DMS153 (cell line): ENCODE measurements at places on chromosomes 7 and 10.
A peak's percentile ranks its signal among the peaks of the same experiment; 100 is the strongest.

DNA sequence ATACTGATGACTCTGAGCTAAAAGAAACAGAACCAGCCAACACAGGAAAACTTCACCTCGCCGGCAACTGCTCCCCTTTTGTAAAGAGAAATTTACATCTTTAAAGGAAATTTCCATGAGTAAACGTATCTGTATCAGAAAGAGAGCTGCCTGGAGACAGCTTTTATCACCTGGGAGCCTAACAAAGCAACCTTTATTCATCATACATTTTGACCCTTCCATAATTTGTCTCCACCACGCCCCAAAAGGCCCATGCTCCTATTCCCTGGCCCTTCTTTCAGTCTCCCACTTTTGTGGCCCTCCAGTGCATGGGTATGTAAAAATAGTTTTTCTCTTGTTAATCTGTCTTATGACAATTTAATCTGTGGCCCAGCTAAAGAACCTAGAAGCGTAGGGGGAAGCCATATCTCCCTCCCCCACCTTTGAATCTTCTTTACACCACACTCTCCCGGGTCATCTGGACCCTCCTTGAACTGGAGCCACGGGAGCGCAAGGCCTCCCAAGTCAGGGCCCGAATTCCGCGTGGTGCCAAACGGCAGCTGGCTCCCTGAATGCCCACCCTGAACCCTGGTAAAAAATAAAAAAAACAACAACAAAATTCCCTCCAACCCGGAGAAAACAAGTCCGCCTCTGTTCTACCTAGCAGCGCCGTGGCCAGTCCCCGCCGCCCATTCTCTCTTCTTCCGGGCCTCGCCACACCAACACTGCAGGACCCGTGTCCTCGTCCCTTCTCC, 15.4 kb upstream of the FKBP9 start:
- peak; percentile 9 for DNase-seq

GRCh38 chr7:8204339-8205030, 57.5 kb downstream of the ICA1 start:
- DNase-seq = no peak

- no peak for DNase-seq
These were observed 8.4 kb upstream of the PANK1 start for GRCh38 chr10:89653410-89653869.

DNA sequence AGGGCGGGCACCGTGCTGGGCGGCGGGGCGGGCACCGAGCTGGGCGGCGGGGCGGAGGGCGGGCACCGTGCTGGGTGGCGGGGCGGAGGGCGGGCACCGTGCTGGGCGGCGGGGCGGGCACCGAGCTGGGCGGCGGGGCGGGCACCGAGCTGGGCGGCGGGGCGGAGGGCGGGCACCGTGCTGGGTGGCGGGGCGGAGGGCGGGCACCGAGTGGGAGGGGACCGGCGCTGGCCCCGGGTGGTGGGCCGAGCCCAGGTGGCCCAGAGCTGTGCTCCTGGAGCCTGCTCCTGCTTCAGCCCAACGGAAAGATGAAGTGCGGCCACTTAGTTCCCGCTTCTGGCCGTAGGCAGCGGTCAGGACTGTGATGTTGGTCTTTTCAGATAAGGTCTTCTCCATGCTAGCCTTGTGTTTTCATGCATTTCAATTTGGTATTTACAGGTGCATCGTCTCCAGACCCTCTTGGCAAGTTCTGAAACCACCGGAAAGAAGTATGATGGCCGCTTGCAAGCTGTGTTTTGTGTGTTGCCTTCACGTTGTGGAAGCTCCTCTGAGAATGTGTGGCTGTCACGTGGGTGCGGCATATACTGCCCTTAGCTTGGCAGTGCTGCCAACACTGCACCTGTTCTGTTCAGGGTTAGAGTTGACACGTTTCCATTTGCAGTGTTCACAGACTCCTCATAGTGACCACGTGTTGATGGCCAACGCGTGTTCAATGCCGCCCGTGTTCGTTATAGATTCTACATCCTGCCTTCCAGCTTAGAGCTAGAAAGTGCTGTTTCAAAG, 25.2 kb downstream of the IQCE start:
- DNase-seq = no peak

- DNase-seq = no peak
These were observed 130.5 kb upstream of the C1QL3 start for GRCh38 chr10:16652154-16652553.

DNA sequence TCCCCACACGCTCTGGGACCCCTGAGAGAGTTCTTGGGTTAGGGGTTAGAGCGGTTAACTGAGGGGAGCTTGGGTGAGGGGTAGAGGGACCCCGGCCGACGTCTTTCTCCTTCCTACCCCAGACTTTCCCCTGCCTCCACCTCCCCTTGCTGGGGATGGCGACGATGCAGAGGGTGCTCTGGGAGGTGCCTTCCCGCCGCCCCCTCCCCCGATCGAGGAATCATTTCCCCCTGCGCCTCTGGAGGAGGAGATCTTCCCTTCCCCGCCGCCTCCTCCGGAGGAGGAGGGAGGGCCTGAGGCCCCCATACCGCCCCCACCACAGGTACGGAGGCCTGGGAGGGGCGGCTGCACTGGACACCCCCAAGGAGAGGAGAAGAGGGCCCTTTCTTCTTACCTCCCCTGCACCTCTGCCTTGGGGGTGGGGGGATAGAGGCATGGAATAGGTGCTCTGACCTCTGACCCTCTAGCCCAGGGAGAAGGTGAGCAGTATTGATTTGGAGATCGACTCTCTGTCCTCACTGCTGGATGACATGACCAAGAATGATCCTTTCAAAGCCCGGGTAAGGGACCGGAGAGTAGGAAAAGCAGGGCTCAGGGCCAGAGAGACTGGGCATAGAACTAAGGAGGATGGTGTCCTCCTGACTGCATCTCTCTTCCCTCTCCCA, 1.1 kb downstream of the ZYX start:
- DNase-seq = no peak

GRCh38 chr7:15891151-15891881, 204.8 kb upstream of the MEOX2 start:
- DNase-seq = no peak

DNA sequence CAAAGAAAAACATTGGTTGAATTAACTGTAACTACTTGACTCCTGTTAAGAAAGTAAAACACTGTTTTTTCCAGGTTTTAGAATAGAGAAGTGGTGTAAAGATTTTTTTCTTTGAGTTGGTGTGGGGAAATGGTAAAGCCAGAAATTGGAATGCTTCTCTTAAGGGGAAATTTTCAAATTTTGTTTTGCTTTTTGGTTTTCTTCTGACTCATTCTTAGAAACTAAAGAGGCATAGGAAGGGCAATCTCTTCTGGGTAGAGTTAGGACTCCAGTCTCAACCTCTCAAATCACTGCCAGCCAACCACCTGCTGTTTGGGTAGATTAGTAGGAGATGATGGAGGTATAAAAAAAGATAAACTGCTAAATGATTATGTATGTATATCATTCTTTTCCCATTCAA, 47.7 kb upstream of the STRIP2 start:
- no peak for DNase-seq

GRCh38 chr10:103558911-103559310, 65.4 kb downstream of the NEURL1 start:
- DNase-seq = no peak

DNA sequence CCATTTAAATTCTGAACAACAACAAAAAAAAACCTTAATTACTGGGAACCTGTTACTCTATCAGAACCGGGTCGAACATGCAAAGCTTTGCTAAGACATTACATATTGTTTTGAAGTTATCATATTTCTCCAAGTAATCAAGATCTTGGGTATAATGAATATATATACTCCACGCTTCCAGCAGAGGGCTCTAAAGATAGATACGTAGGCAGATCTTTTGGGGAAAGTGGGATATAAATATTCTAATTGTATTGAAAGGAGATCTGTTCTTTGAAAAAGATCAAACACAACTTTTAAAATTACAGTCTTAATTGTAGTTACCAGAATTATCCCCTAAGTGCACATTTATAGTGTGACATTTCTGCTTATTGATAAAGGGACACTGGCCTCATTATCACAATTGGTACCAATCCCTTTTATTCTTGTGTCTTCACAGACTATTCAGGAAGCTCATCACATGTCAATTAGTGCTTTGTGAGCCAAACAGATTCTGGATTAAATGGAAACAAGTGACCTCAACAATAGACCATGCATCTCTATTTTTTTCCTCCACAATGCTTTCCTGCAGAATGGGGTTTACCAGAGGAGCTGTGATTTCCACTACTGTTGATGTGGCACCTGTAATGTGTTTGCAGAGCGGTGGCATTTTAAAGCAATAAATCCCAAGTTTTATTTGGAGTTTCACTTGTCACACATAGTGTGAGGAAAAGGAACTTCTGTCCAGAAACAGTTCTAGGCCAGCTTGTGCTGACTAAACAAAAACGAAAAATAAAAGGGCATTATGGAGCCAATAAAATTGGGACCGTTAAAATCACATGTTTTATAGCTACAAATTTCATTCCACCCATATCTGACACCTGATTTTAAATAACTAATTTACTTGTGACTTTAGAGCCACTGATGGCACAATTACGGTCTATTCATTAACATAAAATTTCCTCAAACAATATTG, 122.4 kb downstream of the CTTNBP2 start:
- no peak for DNase-seq

GRCh38 chr10:114996542-114996941, 58.5 kb downstream of the TRUB1 start:
- DNase-seq = no peak

- DNase-seq = no peak
These were observed 109.1 kb downstream of the LSM5 start for GRCh38 chr7:32381024-32381601.

GRCh38 chr10:31061941-31062340, 30.3 kb upstream of the ZNF438 start:
- no peak for DNase-seq

DNA sequence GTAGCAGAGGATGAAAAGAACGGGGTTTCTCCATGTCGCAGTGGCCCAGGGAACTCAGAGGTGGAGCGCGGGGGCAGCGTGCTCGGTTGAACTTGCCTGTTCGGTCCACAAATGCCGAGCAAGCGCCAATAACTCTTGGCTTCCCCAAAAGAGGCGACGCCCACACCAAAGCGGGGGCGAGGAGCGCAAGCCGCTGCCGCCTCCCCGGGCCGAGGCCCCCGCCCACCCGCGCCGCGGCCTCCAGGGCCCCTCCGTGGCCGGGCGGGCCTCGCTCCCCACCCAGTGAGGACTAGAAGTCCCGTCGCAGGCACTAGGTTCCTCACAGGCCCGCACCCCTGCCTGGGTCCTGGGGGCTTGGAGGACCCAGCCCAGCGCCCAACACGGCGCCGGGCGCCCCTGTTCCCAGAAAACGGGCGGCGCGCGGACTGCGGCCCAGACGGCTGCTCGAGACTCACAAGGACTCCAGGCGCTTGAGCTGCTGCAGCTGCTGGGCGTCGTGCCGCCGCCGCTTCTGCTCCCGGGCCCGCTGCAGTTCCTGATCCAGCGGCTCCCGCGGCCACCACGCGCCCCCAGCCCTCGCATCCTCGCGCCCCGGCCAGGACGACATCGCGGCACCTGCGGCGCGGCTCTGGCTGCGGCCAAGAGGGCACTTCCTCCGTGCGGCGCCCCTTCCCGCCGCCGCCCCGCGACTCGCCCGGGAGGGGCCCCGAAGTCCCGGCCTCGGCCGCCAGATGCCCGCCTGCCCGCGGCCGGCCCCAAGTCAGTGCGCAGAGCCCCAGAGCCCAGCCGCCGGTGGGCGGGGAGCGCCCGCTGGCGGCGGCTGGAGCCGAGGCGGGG, 14.6 kb upstream of the FKBP9 start:
- DNase-seq = peak; percentile 85

GRCh38 chr7:2692543-2692942, 4.5 kb downstream of the AMZ1 start:
- no peak for DNase-seq

DNA sequence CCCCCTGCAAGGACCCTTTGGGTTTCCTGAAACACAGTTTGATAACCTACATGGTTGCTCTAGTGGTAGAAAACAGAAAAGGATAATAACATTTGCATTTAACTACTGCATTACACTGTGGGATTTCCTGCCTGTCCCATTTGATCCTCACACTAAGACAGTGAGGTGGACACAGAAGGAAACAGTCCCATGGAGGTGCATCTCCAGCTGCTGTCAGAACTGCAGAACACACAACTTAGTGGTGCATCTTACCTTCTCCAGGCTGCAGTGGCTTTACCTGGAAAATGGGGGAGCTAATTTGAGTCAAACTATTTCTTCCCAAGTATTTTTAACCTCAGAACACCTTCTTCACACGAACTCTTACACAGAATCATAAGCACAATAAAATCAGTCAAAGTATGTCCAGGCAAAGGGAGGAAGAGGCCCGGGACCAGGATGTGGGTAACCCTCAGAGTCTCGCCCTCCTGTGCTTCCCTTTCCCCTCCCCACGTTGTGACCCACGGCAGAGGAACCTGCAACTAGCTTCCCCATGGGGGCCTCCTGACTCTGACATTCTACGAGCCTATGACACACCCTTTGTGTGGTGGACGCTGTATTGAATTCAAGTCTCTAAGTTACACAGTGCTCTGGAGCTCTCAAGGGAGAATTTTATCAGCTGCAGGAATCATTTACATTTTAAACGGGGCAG, 33.7 kb downstream of the SCRN1 start:
- DNase-seq = no peak

- peak; percentile 14 for DNase-seq
These were observed 34.5 kb upstream of the MEOX2 start for GRCh38 chr7:15720849-15721471.

- DNase-seq = no peak
These were observed 199.9 kb downstream of the EVX1 start for GRCh38 chr7:27442455-27442854.

GRCh38 chr10:96292971-96293920, 11.0 kb upstream of the DNTT start:
- DNase-seq = peak; percentile 21

DNA sequence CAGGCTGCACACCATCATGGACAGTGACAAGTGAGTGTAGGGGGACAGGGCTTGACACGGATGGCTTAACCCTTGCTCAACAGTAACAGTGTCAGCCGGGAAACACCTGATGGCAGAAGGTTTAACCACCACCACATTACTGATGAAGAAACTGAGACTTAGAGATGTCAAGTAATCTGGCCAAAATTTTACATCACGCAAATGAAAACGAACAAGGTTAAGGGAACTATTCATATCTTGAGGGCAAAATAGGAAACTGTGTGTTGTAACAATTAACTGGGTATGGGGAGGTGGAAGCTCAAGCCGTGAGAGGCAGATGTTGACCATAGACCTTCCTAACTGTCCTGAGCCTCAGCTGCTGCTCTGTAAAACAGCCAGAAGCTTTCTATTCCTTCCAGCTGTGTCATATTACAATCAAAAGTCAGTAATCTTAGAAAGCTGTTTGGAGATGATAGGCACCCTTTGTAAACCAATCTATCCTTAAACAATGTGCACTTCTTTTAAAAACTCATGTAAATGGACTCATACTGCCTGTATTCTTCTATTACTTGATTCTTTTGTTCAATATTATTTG, 68.4 kb downstream of the ABCC2 start:
- no peak for DNase-seq

- no peak for DNase-seq
These were observed 458.0 kb upstream of the GALNT17 start for GRCh38 chr7:70673778-70674570.
